COLO829 (cell line): ENCODE measurements at places on chromosomes 16 and 17.

DNA sequence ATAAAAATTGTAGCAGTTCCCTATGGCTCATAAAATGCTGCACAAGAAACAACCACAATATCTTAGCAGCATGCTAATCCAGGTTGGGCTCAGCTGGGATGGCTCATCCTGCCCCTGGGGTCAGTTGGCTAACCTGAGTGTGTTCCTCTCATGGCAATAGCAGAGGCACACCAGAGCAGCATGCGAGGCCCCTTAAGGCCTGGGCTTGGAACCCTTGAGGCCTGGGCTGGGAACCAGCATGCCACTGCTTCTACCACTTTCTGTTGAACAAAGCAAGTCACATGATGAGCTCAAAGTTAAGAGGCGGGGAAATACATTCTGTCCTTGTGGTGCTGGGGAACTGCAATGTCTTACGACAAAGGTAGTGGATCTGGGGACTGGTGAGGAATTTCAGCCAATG lies 154.4 kb upstream of the FOXF1 start:
- no peak for DNase-seq

GRCh38 chr17:82933911-82934310 lies 94.1 kb upstream of the ZNF750 start:
- no peak for DNase-seq

GRCh38 chr17:66426397-66427033 lies 124.1 kb downstream of the PRKCA start:
- no peak for DNase-seq

DNA sequence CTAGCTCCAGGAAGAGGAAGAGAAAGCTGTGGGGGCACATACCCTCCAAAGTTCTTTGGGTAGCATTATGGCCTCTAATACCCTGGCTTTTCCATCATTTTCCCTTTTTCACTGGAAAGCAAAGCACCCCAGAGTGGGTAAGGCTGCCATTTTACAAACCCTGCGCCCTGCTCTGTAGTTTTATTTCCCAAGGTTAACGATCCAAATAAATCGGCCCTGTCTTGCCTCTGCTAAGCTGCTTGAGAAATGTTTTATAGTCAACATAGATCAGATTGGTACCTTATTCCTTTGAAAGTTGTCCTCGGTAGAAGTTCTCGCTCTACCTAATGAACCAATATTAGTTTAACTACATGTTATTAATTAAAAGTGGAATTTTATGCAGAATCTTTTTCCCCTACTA lies 328.2 kb downstream of the NPIPA8 start:
- no peak for DNase-seq

DNA sequence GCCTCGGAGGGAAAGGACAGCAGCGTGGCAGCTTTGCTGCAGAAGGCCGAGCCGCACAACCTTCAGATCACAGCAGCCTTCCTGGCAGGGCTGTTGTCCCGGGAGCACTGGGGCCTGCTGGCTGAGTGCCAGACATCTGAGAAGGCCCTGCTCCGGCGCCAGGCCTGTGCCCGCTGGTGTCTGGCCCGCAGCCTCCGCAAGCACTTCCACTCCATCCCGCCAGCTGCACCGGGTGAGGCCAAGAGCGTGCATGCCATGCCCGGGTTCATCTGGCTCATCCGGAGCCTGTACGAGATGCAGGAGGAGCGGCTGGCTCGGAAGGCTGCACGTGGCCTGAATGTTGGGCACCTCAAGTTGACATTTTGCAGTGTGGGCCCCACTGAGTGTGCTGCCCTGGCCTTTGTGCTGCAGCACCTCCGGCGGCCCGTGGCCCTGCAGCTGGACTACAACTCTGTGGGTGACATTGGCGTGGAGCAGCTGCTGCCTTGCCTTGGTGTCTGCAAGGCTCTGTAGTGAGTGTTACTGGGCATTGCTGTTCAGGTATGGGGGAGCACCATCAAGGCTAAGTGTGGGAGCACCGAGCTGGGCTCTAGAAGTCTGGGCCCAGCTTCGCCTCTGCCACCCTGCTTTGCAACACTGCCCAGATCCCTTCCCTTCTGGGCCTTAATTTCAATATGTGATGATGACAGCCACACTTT lies 18.6 kb downstream of the NOD2 start:
- DNase-seq = no peak

- DNase-seq = no peak
These were observed 28.8 kb downstream of the PLCG2 start for GRCh38 chr16:81807767-81808358.
